ENCODE measurements at places on chromosomes 1 and 21.

- no peak for DNase-seq
These were observed 53.3 kb downstream of the MRPS6 start for GRCh38 chr21:34126691-34127090.

GRCh38 chr1:61162520-61163258 lies 80.3 kb downstream of the NFIA start:
- DNase-seq: no peak

- DNase-seq: no peak
These were observed 1655.4 kb downstream of the BRINP3 start for GRCh38 chr1:188822248-188822647.

GRCh38 chr1:37752583-37753471 lies 12.1 kb downstream of the EPHA10 start:
- peak; percentile 84 for DNase-seq

- DNase-seq: no peak
These were observed 67.0 kb upstream of the PDE9A start for GRCh38 chr21:42586406-42586805.

DNA sequence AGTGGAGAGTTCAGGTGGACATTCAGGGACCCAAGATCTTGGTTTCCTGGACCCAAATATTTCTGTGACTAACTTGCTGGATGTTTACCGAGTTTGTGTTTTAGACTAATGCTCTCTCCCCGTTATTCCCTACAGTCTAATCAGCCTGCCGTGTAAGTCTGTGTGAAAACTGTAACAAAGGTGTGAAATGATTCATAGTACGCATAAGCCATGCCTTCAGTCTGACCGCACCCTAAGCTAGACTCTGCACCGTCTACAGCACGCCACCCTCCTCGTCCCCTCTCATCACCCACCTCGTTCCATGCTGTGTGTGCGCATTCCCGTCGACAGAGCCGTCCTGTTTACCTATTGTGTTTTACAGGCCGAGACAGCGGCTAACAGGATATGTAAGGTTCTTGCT lies 50.5 kb downstream of the ACTN2 start:
- DNase-seq: no peak

- no peak for DNase-seq
These were observed 19.0 kb upstream of the SOX13 start for GRCh38 chr1:204053893-204054292.

DNA sequence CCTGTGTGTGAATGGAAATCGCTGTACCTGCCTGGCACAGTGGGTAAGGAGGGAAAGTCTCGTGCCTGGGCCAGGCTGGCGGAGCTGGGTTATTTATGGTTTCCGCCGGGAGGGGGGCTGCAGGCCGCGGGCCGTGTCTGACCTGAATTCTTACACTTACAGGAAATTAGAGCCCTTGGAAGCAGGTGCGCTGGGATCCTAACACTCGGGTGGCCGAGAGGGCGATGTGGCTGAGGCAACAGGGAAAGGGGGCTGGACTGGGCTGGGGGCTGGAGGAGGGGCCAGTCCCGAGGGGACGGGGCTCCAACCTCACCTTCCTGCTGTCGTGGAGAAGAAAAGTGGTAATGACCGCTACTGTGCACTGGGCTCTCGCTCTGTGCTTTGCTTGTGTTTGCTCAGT lies 109.4 kb upstream of the WNT4 start:
- no peak for DNase-seq

GRCh38 chr1:20711285-20712214 lies 6.3 kb downstream of the KIF17 start:
- no peak for DNase-seq

GRCh38 chr1:82465024-82465423 lies 664.3 kb downstream of the ADGRL2 start:
- DNase-seq: no peak

DNA sequence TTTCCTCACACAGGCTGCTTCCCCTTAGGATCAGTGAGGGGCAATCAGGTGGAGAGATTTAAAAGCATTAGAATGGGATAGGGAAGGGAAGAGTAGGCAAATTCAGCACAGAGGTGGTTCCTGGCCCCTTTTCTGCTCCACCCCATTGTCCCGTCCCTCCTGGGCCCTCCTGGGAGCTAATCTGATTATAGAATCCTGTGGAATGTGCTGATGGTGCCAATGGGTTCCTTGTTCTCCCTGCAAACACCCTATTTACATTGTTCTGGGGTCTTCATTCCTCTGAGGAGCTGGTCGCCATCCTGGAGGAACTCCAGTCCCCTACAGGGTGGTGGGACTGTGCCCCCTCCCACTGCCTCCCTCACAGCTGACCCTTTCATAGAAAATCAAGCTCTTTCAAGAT lies 34.4 kb upstream of the LRP8 start:
- no peak for DNase-seq

- no peak for DNase-seq
These were observed 1.1 kb downstream of the CALML6 start for GRCh38 chr1:1915911-1916840.

DNA sequence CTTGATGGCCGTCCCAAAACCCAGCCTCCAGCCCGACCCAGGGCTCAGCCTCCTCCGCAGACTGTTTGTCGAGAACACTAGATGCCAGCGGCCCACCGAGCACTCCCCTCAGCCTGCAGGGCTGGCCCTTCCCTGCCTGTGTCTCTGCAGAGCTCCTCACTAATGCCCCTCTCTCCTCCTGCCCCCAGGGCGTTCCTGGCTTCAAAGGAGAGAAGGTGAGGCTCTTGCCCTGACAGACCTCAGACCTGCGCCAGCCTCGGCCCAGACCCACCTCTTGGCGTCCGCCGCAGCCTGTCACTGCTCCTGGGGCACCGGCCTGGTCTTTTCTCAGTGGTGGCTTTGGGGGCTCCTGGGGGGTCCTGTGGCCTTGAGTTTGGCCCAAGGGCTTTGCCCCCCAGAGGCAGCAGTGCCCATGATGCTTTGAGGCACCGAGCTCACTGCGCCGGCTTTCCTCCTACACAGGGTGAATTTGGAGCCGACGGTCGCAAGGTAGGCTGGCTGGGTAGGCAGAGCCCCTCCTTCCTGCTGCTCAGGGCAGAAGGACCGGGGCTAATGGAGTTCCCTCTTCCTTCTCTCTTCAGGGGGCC lies 18.4 kb downstream of the COL6A2 start:
- DNase-seq: no peak

- DNase-seq: no peak
These were observed 7.5 kb upstream of the SLC44A5 start for GRCh38 chr1:75618382-75618781.

GRCh38 chr1:119744598-119744942 lies 24.1 kb downstream of the HMGCS2 start:
- no peak for DNase-seq

DNA sequence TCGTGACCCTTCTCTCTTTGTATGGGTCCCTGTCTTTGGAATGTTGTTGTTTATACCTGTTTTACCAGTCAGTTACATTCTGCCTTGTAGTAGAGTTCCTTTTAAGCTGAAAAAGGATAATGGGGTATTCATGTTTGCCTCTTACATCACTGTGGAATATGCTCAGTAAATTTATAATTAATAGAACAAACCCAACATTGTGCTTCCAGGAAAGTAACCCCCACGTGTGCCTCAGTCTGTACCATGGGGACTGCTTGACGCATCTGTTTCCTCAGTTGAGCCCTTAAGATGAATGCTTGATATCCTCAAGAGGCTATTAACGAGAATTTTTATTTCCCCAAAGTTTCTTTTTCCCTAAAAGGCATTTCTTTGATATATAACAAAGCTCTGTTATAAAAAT lies 73.4 kb downstream of the ST6GALNAC3 start:
- no peak for DNase-seq

DNA sequence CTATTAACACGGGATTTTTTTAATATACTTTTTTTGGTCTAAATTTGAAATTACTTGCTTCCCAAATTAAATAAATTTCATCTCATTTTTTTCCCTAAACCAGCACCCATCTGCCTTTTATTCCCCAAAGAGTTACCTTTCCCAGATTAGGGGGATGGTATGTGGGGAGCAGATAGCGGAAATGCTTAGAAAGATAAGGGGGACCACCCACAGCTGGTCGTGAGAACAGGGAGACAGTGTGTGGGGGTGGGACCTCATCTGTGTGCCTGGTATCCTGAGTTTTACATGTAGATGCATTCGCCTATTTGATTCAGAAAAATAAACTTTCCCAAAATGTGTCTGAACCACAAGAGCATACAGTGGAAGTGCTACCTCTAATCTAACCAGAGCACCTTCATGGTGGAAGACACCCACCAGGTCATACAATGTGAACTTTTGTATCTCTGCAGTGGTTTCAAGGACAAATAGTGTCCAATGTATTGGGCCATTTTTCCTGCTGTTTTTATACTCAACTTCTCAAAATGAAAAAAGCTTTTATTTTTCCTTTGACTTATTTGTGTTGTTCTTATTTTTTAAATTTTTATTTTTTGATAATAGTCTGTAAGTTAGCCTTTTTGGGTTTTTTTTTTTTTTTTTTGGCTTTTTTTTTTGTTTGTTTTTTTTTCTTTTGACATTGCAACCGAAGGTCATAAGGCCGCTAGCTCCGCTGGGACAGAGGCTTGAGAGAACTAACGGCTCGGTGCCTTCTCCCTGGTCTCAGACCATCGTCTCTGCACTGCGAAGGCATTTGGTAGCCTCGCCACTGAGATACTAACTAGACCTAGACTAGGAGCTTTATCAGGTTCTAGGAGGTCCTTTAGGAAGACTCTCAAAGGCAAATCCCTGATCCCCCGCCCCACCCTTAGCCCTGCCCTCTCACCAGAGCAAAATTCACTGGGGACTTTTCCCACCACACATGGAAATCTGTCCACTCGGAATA lies 263.2 kb downstream of the TM2D1 start:
- no peak for DNase-seq

- DNase-seq: no peak
These were observed 100.2 kb downstream of the CAMTA1 start for GRCh38 chr1:6885426-6885825.

DNA sequence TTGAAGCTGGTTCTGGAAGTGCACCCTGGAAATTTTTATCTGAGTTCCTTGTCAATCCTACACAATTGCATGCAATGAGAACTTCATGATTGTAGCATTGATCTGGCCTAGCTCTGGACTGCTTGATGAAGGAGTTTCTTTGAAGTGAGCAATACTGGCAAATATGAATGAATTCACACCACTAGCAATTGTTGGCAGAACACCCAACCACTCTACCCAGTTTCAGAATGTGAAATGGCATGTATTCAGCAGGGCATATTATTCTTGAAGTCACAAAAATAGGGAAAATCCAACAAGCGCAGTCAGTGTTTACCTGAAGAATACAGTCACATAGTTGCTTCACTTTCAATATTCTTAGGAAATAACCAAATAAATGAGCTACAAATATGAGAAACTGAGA lies 57.3 kb downstream of the RGS5 start:
- no peak for DNase-seq

GRCh38 chr1:115168026-115168425 lies 78.7 kb upstream of the TSPAN2 start:
- DNase-seq: no peak

DNA sequence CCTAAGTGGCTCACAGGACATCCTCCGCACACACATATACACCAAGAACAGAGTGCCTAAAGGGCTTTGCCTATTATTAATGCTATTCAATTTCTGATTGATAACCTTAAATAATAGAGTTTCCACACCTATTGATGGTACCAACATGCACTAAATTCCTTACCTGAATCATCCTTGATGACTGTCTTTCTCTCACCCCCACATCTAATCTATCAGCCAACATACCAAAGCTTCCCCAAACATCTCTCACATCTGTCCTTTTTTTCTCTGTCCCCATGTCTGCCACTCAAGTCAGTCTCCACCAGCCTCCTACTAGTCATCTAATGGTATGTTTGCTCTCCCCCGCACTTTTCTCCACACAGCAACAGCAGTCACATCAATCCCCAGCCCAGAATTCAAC lies 174.4 kb downstream of the DSCAM start:
- DNase-seq: no peak

DNA sequence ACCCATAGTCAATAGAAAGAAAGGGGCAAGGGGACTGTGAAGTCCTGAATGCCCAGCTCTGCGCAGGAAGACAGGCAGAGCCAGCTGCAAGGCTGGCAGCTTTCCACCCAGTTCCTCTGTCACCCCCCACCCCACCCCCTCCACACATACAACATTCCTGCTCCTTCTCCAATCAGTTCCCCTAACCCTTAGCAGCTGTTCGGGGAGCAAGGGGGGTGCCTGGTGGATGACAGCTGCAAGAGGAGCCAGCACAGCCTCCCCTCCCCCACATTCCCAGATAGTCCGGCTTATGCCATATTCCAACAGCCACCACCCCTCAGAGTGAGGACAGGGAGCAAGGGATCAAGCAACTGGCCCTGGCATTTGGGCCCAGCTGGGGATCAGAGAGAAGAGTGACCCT lies 9.7 kb downstream of the ARHGEF2 start:
- DNase-seq: no peak

DNA sequence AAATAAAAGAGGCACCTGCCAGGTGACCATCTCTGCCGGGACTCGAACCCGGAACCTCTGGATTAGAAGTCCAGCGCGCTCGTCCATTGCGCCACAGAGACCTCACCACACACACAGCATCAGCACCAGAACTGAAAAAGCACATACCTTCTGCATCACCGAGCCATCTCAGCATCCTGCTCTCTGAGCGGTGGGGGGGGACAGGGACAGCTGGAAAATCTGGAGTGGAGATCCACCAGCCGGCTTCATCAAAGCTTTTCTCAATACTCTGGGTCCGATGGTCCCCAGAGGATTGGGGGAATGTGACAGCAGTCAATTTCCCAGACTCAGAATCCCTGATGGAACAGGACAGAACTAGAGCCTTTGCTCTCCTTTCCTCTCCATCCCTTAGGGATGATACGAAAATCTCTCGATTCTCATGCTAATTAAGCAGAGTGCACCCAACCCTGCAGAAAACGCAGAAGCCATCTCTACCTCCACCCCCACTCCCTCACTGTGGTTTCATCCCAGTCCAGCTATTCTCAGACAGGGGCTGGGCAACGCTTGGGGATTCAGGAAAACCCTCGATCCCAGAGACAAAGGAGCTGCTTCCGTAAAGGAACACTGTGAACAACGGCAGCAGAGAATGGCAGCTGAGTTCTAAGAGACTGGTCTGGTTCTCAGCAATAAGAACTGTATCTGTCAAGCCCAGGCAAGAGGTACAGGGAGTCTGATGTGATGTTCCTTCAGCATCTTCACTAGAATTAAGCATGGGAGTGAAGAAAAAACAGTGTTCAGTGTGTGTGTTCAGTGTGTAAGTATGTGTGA lies 29.6 kb upstream of the CADM3 start:
- DNase-seq: no peak
